ENCODE measurements at places on chromosomes 11 and 22. TPM values are rescaled to one million over a fixed set of nuclear protein-coding genes. Genes with fewer than 3 reads are reported as not detected.

The MYO18B gene
- polyA plus RNA-seq: 118 TPM

The SLC5A12 gene
- polyA plus RNA-seq: 0.03 TPM

The PATL1 gene
- 28.7 TPM for polyA plus RNA-seq

The GDPD5 gene
- polyA plus RNA-seq: 28.3 TPM

The WT1 gene
- not detected for polyA plus RNA-seq

The TLCD5 gene
- polyA plus RNA-seq: 8.2 TPM

The LARGE2 gene
- polyA plus RNA-seq: 0.44 TPM

The OR8D2 gene
- polyA plus RNA-seq: not detected

The TMEM86A gene
- polyA plus RNA-seq: 4.0 TPM

The LDHA gene
- 528 TPM for polyA plus RNA-seq
